ENCODE measurements at places on chromosomes 7 and 10.

DNA sequence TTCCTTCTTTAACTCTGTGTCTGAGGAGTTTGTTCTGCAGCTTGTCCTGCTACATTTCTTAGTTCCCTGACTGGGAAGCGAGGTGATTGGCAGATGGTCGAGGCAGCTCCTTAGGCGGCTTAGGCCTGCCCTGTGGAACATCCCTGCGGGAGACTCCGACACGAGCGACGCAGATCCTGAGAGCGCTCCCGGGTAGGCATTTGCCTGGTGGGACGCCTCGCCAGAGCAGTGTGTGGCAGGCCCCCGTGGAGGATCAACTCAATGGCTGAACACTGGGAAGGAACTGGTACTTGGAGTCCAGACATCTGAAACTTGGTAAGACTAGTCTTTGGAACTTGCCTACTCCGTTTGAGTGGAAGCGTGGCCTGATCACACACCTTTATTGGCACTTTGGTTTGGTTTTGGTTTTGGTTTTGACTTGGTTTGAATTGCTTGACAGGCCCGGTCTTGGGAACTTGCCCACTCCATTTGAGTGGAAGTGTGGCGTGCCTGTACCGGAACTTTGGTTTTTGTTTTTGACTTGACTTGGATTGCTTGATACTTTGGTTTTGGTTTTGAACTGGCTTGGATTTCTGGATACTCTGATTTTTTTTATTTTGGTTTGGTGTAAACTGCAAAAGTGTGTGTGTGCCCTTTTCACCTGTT, 42.6 kb downstream of the MAP3K8 start:
- no peak for DNase-seq

DNA sequence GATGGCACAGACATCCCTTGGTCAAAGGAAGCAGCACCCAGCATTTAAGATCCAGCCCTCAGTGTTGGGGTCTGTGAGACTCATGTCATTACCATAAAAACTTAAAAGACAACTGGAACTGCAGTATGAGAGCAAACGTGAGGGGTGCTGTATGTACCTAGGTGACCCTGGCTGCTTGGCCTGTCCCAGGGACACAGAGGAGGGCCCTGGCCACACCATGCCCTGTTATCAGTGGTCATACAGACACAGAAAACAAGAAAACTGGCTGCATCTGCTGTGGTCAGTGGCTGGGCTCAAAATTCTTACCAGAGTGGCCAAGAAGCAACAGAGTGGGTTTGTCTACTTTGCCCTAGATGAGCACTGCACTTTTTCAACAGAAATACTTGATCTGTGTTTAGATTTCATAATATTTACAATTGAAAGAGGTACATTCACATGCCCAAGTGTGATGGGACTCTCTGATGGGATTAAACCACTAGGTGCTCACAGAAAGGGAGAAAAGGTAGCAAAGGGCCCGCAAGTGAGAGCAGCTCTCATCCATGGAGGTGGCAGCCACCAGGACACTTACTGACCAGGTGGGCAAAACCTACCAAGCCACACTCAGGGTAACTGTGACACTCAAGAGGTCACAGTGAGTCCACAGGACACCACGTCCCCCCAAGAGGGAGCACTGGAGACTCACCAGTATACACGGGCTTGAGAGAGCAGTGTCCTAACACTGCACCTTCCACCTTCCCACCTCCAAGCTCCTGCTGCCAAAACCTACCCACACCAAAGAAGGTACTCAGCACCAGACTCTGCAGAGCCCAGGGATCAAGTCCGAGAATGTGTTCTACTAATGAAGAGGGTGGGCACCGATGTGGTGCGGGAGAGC, 68.1 kb upstream of the CAMK2B start:
- DNase-seq: no peak

DNA sequence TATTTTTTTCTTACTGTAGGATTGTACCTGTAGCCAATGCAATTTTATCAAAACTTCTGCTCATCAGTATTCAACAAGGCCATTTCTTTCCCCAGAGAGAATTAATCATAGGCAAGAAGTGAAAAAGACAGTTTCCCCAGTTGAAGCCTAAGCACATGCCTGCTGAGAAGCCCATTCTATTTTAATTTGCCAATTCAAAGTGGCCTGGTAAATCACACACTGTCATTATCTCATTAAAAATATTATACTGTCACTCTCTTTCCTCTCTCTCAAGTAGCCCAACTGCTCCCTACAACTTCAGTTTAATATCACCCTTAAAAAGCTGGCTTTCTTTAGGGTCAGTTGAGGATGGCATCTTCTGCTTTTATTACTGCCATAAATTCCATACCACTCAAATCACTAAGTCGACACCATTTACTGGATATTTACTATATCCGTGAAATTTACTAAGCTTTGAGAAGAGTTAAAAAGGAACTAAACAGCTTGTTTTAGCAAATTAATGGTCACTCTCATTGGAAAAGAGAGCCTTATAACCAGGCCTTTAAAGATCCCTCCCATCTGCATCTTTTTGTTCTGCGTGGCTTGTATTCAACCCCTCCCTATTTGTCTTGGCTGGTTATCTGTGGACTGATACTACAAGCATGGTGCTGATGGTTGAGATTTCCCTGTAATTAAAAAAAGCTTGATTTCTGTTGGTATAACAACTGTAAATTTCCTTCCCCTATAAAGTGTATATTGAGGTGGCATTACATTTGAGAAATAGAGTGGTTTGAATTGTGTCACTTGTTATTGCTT, 30.6 kb downstream of the COL28A1 start:
- no peak for DNase-seq

DNA sequence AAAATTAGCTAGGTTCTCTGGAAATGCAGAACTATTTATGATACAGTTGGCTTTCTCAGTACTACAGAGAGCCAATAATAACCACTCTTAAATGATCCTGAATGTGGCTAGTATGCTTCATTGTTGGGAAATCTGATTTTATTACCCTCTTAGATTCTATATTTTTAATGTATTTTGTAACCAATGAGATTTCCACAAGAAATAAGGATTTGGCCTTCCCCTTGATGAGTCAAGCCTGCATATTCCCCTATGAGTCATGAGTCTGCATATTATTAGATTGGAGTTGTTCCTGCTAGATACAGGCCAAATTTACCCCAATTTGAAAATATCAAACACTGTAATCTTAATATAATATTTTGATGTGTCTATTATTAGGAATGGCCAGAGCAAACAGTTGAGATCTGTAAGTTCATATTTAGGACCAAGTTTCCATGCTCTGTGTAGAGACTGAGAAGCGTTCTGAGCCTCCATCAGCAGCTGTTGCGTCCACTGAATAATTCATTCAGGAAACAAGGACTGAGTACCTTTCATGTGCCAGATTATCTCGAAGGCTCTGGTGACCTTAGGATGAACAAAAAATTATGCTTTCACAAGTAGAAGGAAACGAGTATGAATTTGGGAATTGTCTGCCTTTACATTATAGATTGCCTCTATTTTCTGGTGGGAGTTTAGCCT, 793.4 kb downstream of the NRG3 start:
- DNase-seq: no peak

DNA sequence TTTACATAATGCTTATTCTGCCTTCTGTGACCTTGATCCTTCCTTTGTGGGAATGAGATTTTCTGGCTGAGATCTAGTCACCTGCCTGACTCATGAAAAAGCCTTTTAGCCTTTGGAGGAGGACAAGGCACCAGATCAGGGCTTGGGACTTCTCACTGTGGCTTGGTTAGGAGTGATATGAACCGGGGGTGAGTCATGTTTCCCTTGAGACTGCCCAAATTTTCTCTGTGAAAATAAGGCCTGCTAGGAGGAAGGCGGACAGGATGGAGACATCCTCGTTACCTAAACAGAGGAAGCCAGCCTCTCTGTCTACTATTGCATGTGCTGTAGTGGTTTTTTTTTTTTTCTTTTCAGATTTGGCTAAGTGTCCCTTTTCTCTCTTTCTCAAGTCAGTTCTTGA, 57.8 kb downstream of the EVX1 start:
- no peak for DNase-seq

DNA sequence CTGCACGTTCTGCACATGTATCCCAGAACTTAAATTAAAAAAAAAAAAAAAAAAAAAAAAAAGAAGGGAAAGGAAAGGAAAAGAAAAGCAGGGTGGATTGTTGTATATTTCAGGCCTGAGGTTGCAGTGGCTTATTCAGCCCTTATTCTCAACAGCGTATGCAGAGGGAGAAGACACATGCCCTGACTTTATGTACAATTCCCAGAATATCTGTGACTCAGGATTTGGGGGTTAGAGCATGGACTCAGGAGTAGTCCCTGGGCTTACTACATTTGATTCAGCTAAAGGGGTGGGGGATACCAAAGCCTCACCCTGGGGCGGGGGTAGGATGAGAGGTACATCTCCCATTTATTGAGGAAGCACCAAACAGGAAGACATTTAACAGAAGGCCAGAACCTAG, 137.4 kb downstream of the MYOF start:
- DNase-seq: no peak

GRCh38 chr7:26858735-26859134, 5.7 kb downstream of the SKAP2 start:
- DNase-seq: no peak

GRCh38 chr7:35839860-35840854, 39.3 kb downstream of the SEPTIN7 start:
- DNase-seq: no peak

- no peak for DNase-seq
Observed at GRCh38 chr10:90378524-90379076, 479.2 kb downstream of the HTR7 start.

GRCh38 chr10:96524741-96525140, 11.0 kb upstream of the TLL2 start:
- DNase-seq: no peak

GRCh38 chr7:36659172-36659516, 65.2 kb downstream of the AOAH start:
- no peak for DNase-seq

GRCh38 chr10:17276756-17277424, 48.8 kb downstream of the VIM start:
- no peak for DNase-seq

DNA sequence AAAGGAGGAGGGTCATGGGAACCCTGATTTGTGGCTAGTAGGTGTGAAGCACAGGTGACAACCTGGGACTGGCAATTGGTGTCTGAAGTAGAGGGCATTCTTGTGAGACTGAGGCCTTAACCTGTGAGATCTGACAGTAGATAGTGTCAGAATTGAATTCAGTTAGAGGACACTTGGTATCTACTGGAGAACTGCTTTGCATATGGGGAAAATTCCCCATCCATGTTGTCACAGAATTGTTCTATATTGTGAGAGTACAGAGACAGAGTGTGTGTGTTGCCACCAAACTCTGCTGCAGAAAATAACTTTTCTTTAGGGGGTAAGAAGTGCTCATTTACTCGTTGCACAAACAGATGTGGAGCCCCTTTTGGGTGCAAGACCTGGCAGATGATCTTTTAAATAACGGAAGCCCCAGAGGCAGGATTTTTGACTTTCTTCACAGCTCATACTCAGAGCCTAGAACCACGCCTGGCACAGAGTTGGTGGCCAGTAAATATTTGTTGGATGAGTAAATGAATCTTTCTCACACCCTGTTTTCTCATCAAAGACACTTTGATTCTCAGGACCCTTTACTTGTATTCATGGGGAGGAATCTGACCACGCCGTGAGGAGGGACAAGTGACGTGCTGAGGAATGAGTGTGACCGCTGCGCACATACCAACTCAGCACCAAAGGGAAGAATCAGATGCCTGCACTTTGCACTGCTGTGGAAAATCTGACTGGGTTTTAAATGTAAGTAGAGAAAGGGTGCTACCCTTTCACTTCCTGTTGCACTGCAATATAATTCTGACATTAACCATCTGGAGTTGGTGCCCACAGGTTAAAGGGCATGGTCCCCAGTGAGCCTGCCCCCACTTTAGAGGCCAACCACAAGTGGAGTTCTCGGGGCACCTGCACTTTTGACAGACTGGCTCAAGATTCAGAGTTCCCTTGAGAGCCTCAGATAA, 39.2 kb upstream of the SDHAF3 start:
- DNase-seq: no peak

GRCh38 chr10:23556727-23557440, 118.0 kb downstream of the OTUD1 start:
- DNase-seq: no peak

DNA sequence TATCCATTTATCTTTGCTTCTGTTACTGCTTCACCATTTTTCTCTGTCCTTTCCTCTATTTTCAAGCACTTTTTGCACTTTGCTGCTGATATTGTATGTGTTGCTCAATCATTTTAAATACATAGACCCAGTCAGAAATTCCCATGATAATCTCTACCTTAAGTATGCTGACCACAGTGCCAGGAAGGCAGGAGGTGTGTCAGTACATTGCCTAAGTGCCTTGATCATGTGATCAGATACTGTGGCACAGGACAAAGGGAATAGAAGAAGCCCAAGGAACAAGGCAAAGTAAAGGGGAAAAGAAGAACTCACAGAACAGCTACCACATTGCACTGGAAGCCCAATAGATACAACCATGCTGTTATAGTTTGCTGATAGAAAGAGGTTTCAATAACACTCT, 53.7 kb upstream of the CD36 start:
- DNase-seq: no peak

DNA sequence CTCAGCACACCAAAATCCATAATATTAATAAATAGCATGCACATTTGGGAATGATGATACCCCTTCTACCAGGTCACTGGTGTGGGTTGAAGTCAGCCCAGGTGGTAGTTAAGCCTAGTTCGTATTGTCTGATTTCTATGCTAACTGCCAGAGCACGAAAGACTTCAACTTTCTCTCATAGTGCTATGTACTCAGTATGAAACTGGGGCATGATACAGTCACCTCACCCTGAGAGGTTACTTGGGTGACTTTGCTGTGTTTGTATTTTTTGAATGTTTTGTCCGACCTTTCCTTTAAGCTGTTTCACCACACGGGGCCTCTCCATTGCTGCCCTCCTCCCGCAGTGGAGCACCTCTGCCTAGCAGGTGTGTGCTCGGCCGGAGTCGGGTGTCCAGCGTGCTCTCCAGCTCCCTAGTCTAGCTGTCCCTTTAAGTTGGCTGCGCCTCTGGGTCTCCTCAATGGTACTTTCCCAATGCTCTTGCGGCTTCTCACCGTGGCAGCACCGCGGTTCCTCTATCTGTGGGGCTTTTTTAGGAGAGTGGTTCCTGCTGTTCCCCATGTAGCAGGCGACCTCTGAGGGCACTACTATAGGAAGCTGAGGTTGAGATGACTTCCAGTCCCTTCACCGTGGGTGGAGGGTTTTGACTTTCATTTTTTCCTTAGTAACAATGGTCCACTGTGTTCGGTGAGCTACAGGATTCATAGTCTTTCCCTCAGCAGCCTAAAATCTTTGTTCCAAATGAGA, 524.0 kb upstream of the PFKP start:
- no peak for DNase-seq

GRCh38 chr7:55005241-55005851, 13.5 kb upstream of the EGFR start:
- DNase-seq: no peak

Measured in amygdala (tissue), 56 donors.